H4 (cell line): ENCODE measurements at places on chromosomes 16 and 17.

GRCh38 chr16:53855056-53855455 is 151.1 kb downstream of the FTO start:
- no peak for DNase-seq

GRCh38 chr17:72996791-72997190 is 95.7 kb downstream of the SLC39A11 start:
- DNase-seq, result no peak

DNA sequence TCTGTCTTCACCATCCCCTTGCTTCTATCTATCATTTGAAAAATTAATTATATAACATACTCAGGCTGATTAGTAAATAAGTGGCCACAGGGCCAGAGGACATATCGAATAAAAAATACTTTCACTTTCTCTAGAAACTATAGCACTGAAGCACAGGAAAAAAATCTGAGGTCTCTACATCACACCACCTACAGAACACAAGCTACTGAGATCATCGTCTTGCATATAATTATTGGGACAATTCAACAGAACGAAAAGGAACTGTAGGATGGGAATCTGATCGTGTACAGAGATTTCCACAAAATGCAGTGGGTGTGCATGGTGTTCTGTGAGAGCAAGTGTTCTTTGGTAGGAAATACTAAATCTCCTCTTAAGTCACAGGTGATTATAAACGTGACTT is 289.6 kb upstream of the ERCC4 start:
- DNase-seq, result no peak

- no peak for DNase-seq
These were observed 26.7 kb downstream of the FA2H start for GRCh38 chr16:74747716-74748615.

- no peak for DNase-seq
These were observed at the start of gene MSLN for GRCh38 chr16:760545-761343. Gene MSLN, plus strand, starts transcription at chr16:760734. Its CDS starts 1,947 bp downstream, at chr16:762681.
